ENCODE measurements at places on chromosomes 3 and 15.

DNA sequence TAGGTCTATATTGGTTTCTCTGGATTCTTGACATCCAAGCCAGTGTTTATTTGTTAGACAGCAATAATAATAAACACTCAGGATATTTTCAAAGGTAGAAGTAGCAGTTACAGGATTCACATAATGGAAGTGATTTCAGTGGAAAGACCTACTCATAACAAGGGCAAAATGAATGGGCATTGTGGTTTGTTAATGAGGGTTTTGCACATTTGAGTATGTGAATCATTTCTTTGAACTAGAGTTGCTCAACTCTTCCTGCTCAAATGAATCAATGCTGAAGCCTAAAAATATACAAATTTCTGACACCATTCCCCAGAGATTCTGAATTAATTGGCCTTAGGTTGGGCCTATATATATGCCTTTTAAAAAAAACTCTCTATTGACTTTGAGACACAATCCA lies 4.1 kb upstream of the COL6A5 start:
- DNase-seq: no peak

GRCh38 chr3:23479026-23479425 lies 275.9 kb downstream of the UBE2E2 start:
- no peak for DNase-seq

DNA sequence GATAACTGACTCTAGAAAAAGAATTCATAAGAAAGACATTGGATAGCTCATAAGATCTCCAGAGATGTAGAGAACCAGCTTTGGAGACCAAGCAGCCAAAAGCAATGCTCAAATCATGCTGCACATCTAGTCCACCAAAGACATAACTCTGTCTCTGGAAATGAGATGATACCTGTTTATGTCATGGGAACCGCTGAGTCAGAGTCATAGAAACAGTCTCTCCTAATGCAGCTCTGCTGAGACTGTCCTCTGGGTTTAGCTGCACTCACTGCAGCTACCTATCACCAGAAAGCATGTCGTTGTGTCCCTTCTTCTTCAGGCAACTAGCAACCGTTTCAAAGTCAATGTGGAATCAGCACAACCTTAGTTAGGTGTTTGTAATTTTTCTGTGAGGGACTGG lies 218.5 kb upstream of the ROBO1 start:
- no peak for DNase-seq

DNA sequence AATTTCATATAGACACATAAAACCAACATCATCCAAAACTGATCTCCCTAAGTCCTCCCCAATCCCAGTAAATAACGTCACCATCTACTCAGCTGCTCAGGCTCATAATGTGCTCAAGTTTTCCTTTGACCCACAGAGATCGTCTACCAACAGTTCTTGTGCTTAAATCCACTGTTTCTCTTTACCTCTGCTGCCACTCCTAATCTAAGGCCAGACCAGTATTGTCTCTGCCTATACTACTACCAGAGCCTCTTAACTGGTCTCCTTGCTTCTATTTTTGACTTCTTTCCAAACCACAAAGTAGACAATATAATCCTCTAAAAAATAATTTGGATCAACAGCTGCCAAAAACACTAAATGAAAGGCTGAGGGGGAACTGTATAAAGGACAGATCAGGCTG lies 65.3 kb downstream of the CLASP2 start:
- no peak for DNase-seq

DNA sequence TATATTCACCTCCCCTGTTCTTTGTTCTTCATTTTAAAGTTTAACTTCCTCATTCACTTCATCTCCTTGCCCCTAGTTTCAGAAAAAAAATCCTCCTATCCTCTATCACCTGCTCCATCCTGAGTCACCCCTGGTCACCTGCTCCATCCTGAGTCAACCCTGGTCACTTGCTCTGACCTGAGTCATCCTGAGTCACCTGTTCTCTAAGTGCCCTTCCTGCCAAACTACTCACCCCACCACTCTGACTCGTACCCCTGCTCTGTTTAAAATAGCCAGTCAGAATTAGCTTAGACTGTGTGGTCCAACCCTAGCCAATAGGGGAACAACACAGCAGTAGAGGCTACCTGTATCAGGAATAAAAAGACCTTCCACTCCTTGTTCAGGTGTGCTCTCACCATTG lies 716.9 kb downstream of the ZBBX start:
- no peak for DNase-seq

- no peak for DNase-seq
Measured at GRCh38 chr3:140091143-140091542, 156.2 kb downstream of the CLSTN2 start.

DNA sequence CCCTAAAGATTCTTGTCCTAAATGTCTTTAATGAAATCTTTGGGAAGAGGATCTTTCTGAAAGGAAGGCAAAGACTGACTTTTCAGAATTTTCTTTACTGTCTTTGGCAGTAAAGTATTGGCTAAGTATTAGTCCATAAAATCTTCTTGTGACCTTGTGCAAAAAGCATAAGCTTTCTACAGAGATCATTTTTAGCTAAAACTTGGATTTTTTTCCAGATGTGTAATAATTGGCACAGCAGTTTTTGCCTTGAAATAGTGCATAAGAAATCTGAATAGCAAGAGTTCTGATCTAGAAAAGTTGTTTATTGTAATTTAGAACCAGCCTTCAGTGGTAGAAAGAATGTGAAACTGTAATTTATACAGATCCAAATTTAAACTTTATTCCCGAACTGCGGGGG lies 122.8 kb upstream of the CGNL1 start:
- no peak for DNase-seq

- DNase-seq: no peak
Measured at GRCh38 chr3:42900226-42901072, 5.5 kb upstream of the ZNF662 start.

DNA sequence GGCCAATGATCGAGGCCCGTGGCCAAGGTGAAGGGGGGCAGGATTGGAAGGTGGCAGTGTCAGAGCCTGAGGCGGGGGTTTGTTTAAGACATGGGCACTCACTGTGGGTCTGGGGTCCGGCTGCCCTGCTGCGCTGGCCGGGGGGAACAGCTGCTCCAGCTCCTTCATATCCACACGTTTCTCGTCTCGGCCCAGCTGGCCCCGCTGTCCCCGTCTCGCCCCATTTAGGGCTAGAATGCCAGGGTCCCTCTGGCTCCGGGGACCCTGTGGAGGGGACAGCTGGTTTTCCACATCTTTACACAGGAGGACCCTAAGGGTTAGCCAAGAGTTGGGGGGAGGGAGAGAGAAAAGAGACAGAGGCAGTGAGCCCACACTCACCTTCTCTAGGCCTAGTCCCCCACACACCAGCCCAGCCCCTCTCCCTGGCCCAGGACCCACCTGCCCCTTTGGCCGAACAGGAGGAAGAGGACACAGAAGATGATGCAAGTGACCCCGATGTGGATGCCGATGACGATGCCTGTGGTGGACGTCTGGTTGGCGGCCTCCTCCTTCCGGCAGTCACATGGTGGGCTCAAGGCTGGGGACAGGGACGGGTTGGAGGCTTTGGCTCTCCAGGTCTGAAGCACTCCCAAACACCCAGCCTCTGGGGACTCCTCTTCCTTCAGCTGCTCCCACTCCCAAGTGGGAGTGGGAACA lies 25.0 kb downstream of the RNU5B-1 start:
- DNase-seq: no peak

- DNase-seq: no peak
Measured at GRCh38 chr3:141307351-141308059, 60.8 kb upstream of the ZBTB38 start.

- no peak for DNase-seq
Measured at GRCh38 chr3:145183261-145183660, 977.7 kb downstream of the PLOD2 start.

DNA sequence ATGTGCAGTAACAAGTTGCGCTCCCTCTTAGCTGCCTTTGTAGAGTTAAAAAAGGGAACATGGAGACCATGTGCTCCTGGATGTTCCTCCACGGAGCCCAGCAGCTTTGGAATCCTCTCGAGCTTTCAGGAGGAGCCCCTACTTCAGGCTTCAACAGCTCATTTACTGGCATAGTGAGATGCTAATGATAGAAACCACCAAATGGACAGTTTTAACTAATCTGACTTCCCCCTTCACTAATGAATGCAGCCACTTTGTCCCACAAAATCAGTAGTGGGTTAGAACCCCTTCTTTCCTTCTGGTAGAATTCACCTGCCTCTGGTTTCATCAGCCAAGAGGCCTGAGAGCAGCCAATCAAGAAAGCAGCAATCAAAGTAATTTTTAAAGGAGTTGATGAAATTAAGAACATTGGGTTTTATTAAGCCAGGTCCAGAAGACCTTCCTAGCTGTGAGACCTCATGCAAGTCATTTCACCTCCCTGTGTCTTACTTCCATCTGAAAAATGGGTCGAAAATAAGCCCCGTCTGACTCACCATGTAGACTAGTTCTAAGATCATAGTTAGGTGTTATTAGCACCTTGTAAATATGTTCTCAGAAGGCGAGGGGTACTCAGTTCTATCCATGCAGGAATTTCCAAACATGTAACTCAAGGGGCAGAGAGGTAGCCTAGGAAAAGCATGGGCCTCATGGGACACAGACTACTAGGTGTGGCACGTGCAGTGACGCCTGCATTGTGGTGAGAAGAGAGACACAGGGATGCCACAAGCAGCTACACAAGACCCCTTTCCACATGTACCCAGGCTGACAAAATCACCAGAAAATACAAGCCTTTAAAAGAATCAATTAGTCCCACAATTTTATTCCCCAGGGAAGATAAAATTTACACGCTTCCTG lies 179.7 kb upstream of the LPP start:
- DNase-seq: no peak

GRCh38 chr3:94249491-94250079 lies 186.7 kb downstream of the NSUN3 start:
- peak; percentile 76 for DNase-seq

- DNase-seq: no peak
Measured at GRCh38 chr3:16704941-16705340, 99.7 kb upstream of the DAZL start.

- no peak for DNase-seq
Measured at GRCh38 chr15:66670762-66671580, 31.1 kb upstream of the SMAD6 start.

DNA sequence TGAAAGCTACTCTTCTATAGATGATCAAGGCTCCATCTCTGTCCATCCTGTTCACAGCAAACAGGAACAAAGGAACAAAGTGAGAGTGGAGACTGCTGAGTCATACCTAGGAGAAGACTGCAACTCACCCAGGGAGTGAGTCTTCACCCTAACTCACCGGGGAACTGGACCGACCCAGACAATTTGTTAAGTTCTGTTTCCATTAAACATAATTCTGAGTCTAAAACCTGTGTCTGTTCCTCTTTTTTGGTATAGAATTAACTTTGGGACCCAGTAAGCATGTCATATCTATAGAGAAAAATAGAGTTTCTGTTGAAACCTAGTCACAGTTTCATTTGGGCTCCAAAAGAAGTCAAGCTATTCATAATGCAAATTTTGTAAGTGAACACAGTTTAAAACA lies 21.6 kb downstream of the CCDC80 start:
- no peak for DNase-seq

- DNase-seq: no peak
Measured at GRCh38 chr3:150797155-150797554, 34.2 kb upstream of the SIAH2 start.

DNA sequence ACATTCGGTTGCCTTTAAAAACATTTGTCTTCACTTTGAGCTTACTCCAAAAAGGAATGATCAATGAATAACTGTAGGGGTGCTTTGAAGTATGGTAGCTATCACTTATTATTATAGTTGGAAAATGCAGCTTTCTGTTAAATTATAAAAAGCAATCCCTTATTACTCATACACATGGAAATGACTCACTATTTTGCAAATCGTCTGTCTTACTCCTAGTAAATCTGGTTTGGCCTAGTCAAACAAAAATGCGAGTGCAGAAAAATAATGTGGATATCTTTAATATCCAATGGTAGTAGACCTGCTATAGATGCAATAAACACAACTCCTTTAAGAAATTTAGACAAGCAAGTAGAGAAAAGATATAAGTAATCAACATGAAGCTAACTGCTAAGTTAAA lies 112.5 kb downstream of the ZIC1 start:
- DNase-seq: no peak

DNA sequence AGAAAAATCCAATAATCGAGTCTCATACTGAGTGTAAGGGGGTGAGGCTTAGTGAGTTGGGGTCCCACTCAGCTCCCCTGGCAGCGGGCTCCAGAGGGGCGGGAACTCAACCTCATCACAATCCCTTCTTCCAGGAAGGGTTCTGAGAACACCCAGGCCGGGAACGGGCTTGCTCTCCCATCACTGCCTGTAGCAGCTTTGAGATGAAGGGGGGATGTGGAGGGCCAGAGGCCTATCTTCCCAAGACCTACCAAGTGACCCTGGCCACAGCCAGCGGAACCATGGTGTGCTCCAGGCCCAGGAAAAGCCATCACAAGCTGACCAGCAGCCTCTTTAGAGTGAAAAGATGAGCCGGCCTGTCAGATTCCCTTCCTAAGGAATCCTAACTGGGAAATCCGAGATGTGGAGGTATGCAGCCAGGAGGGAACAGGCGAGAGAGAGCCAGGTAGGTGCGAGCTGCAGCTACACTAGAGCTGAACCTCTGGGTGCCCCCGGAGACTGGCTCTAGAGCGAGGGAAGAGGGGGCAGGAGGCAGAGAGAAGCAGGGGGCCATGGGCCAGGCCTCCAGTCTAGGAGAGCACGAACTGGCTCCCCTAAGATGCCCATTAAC lies 18.5 kb downstream of the GRAMD2A start:
- no peak for DNase-seq

- no peak for DNase-seq
Measured at GRCh38 chr3:149506540-149506939, 32.0 kb downstream of the TM4SF4 start.

GRCh38 chr3:123766193-123767008 lies 117.7 kb downstream of the MYLK start:
- no peak for DNase-seq

DNA sequence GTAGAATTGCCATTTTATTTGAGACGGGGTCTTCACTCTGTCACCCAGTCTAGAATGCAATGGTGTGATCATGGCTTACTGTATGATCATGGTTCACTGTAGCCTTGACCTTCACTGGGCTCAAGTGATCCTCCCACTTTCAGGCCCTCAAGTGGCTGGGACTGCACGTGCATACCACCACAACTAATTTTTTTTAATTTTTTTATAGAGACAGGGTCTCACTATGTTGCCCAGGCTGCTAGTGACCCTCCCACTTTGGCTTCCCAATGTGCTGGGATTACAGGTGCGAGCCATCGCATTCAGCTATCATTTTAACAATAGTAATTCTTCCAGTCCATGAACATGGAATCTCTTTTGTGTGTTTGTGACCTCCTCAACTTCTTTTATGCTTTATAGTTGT lies 11.9 kb downstream of the EPM2AIP1 start:
- no peak for DNase-seq

- DNase-seq: no peak
Measured at GRCh38 chr15:71813723-71814470, 3.5 kb downstream of the NR2E3 start.
